ENCODE measurements at places on chromosomes 3 and 15.
A peak's percentile ranks its signal among the peaks of the same experiment; 100 is the strongest.

- DNase-seq, result no peak
These were observed 21.5 kb downstream of the SRPRB start for GRCh38 chr3:133827136-133827535.

- DNase-seq, result no peak
These were observed 93.6 kb downstream of the OXSM start for GRCh38 chr3:25883492-25883891.

DNA sequence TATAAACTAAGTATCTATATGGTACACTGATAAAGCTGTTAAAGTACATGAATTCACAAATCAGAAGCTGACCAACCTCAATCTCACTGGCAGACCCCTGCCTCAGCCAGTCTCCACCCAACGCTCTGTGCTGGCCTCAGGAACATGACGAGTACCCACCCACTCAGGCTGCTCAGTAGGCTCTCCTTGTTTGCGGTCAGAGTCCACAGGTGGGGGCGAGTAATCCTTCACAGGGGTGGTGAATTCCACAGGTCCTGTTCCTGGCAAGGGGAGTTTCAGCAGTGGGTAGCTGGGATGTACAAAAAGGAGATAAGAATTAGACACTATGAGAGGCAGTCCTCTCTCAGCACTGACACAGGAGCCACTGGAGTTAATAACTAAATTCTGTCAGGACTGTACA lies 40.9 kb downstream of the SCAP start:
- DNase-seq, result no peak

GRCh38 chr3:2526926-2527325 lies 428.3 kb downstream of the CNTN4 start:
- no peak for DNase-seq

- DNase-seq, result no peak
These were observed 11.5 kb upstream of the FBXO40 start for GRCh38 chr3:121581691-121582090.

- DNase-seq, result no peak
These were observed 8.1 kb downstream of the MCTP2 start for GRCh38 chr15:94239474-94239873.

DNA sequence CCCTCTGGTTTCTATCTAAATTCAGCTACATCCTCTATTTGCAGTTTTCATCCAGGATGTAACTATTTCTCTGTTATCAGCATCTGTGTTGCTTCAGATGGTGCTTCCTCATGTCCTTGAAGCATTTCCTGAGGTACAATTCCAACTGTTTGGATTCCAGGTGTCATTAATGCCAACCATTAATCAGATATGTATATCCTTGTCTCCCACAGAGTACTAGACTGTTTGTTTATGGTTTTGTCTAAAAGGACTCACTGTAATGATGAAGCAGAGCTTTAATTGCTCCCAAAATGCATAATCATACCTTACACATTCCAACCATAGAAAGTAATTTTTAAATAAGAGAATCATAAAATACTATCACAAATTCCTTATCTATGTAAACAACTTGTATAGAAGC lies 288.5 kb upstream of the MME start:
- DNase-seq, result no peak

GRCh38 chr15:89370120-89370977 lies 35.7 kb upstream of the POLG start:
- DNase-seq, result no peak

DNA sequence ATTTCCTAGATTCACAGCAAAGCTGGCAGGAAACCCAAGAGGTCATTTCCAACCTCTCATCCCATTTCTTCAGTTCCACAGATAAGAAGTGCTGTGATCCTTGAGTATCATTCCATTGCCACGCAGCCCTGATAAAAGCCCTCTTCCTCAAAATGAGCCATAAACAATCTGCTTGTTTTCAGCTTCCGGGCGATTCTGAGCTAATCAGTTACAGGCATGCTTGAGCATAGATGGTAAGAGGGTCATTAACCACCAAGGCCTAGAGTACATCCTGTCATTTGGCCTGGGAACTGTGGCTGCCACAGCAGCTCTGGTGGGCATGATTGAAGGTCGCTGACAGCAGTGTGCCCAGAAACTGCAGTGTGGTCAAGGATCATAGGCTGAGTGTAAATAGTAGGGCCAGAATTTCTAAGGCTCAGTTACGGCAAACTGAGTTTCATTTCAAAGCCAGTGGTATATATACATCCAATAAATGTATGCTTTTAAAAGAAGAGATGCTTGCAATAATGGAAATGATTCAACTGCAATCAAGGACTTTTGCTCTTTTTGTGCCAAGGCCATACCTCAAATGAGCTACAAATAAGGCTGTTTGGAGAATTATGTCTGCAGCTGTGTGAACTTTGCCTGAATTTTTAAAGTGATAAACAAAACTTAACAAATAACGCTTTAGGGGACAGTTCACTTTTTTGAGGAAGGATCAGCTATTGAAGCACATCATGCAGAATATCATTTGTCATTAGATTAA lies 47.3 kb downstream of the P3H2 start:
- no peak for DNase-seq

GRCh38 chr15:25067725-25068309 lies 113.0 kb downstream of the SNRPN start:
- no peak for DNase-seq

DNA sequence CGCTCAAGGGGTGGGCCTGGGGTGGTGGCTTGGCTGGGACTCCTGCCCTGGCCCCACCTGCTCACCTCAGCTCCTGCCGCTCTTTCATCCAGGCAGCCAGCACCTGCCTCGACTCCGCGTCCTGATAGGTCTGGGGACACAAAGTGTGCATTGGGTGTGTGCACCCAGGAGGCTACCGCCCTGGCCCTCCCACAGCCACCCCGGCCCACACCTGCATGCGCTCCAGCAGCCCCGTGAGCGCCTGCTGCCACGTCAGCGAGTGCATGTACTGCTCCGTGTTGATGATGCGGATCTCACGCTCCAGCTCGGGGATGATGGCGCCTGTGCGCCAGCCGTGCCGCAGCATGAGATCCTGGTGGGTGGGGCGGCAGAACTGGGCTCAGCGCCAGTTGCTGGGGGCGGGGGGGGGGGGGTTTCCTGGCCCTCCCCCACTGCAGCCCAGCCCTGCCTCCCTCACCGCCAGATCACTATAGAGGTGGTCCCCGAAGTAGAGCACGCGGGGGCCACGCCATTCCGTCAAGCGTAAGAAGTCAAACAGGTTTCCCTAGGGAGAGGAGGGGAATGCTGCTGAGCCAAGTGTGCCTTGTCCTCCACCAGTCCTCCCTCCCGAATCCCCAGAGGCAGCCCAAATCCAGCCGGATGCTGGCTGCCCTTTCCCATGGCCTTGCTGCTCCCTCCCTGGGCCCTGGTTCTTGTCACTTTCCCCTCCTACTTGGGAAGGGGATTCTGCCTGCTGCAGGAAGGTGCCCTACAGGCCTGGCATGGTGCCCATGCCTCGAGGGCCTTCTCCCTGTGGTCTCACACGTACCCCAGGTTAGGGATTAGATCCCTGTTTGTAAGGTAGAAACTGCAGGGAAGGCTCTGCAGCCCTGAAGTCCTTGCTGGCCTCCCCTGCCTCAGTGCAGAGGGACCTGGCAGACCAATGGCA lies 8.6 kb downstream of the NT5DC2 start:
- DNase-seq, result no peak

- no peak for DNase-seq
These were observed 22.1 kb downstream of the SNX33 start for GRCh38 chr15:75669879-75670212.

- no peak for DNase-seq
These were observed 334.0 kb upstream of the ARL6 start for GRCh38 chr3:97430601-97431000.

DNA sequence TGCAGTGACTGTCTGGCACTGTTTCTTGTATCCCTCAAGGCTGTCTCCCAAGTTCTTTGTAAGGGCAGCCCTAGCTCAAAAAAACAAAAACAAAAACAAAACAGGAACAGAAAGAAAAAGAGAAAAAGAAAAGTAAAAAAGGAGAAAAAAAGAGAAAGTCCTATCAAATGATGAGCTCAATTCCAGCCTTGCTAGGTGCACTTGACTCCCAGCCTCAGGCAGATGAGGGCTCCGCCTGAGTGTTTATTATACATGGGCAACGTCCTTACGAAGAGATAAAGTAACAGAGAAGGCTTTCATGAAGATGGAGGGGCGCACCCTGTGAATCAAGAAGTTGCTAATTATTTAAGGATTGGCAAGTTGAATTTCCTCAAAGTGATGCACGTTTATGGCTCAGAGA lies 175.3 kb downstream of the MEIS2 start:
- DNase-seq, result no peak

DNA sequence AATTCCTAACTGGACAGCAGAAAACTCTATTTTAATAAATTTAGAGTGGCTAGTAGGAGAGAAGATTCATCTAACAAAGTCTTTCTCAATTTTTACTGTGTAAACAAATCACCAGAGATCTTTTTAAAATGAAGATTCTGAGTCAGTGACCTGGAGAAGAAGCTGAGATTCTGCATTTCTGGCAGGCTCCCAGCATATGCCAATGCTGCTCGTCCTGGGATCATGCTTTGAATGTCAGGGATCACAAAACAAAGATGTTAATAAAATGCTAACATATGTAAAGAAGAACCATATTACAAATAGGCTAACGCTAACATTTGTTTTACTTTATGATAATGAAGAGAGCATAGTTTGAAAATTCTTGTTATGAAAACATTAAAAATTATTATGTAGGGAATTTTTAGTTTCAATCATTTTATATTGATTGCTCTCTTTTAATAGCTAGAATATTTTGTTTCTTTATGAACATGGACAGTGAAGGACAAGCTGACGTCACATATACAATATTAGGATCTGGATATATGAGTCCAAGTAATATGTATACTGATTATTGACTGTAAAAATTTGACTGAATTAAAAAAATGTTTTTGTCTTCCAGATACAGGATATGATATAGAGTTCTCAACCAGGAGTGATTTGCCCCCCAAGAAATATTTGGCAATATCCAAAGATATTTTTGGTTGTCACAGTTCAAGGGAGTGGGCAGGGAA lies 160.8 kb upstream of the GPR149 start:
- DNase-seq, result no peak

GRCh38 chr15:27707257-27707656 lies 391.9 kb downstream of the OCA2 start:
- peak; percentile 14 for DNase-seq

DNA sequence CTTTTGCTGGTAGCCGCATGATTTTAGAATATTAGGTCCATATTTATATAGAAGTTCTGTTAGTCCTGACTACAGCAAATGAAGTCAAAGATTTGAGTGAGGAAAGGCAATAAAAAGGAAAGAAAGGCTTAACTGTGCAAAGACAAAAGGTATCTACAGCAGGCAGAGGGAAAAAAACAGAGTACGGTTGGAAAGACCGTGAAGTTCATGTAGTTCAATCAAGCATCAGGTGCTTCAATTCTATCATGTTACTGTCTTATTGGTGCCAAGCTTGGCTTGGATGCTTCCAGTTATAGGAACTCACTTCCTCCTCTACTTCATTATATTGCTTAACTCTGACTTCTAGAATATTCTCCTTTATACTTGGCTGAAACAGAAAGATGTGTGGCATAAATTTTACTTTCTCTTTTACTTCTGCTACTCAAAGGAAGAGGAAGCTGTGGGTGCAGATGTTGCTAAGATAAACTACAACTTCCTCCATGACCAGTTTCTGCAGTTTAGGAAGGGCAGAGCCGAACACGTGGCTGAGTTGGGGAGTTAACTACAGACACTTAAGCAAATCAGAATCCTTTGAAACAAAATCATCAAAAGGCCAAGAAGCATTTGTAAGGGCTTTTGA lies 72.6 kb upstream of the ZBED2 start:
- no peak for DNase-seq

GRCh38 chr15:68364028-68364659 lies 67.8 kb downstream of the ITGA11 start:
- DNase-seq, result no peak

- DNase-seq, result no peak
These were observed 18.6 kb downstream of the GOLIM4 start for GRCh38 chr3:168077091-168077490.

DNA sequence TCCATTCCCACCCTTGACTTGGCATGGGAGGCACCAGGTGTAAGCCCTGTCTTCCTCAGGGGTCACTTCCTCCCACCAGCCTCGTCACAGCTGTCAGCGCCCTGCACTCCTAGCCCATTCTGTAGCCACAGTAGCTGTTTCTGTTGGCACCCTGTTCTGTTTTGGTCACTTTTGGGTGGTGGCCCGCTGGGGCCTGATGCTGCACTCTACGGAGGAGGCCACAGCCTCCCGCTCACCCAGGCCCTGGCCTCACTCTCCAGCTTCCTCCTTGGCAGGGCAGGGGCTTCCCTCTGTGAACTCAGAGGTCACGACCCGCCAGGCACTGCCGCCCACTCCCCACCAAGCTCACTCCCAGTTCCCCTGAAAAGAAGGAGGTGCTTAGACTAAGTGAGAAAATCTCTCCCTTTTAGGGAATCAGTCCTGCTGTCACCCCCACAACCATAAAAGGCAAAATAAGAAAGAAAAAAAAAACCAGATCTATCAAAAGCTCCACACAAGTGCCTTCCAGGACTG lies 68.4 kb downstream of the MGLL start:
- no peak for DNase-seq

DNA sequence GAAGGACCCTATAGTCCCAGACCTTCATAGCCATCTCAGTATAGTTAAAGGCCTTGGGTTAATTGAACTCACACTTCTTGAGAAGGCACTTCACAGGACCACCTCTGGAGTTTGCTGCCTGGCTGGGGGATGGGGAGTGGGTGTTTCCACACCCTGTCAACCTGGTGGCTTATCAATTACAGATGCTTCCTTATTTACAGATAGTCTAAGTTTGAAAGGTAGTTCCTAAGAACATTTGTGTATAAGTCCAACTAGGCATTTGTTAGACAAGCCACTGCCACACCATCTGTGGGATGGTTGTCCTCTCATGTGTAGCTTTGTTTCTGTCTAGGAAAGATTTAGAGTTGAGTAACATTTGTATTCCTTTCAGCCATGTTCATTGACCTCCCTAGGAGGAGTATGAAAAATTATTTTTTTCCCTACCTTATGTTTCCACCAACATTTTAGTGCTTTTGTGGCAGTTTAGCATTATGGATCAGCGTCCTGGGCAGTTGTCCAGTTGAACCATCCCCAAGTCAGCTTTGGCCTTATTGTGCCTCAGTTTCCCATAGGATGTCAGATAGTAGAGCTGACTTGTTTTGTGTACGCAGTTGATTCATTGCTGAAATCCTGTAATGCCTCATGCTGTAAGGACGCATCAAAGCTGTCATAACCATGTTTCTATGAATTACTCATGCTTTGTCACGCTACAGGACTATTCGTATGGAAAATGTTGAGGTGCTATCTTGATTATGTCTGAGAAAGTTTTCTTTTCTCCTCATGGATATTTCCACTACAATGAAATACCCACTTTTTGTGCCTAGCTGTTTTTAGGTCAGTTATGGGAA lies 21.2 kb upstream of the SIAH2 start:
- no peak for DNase-seq

- no peak for DNase-seq
These were observed 20.1 kb upstream of the CD96 start for GRCh38 chr3:111521891-111522290.

DNA sequence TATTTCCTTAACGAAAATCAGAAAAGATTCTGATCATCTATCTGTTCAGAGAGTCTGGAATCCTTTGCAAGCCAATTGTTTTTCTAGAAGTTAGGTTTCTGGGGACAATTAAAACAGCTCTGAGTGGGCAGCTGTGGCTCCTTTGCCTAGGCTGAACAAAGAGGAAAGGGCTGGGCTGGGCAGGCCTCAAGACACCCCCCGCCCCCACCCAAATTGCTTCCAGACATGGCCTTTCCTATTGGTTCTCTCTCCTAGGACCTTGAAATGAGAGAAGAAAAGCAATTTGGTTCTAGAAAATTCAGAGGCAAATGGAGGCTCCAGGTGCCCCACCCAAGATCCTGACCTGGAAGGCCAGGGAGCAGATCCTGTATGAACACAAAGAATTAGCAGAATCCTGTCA lies 2.3 kb upstream of the ADPGK start:
- no peak for DNase-seq

- peak; percentile 0 for DNase-seq
These were observed 255.7 kb downstream of the MBNL1 start for GRCh38 chr3:152524198-152525140.

Measured in NCI-H524 treated with DMSO at 0.1 percent for 48 hours (cell line).